Kidney tubule cell (primary cell): ENCODE measurements at places on chromosomes 16 and 17.

DNA sequence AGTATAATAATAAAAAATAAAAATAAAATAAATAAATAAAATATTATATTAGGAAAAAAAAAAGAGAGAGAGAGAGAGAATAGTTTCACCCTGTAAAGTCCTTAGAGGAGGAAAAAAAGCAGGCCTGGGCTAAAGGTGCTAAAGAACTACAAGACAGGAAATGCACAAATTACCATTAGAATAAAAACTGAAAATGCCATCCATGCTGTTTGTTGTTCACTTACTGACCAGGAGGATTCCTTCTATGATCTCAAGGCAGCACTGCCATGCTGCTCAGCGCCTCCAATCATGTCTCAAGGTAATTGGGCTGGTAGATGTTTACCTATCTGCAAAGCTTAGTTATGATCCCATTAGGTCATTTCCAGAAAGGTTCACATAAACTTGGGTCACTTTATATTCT is 201.2 kb downstream of the GRIN2A start:
- no peak for DNase-seq

DNA sequence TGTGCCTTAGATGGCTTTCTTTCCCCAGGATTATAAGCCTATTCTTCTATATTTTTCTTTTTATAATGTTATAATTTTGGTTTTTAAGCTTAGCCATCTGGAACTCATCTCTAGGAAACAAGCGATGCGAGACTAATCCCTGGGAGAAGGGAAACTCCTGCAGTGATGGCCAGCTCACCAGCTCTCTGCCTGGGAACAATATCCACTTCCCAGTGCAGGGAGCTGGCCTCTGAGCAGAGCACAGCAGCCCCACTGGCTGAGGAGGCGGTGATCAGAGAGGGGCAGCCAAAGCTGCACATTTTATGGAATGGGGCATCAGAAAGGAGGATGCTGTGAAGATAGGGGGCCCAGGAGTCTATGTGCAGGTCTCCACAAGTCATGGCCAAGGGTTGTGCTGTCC is 183.3 kb downstream of the LGALS9B start:
- peak; percentile 43 for DNase-seq

DNA sequence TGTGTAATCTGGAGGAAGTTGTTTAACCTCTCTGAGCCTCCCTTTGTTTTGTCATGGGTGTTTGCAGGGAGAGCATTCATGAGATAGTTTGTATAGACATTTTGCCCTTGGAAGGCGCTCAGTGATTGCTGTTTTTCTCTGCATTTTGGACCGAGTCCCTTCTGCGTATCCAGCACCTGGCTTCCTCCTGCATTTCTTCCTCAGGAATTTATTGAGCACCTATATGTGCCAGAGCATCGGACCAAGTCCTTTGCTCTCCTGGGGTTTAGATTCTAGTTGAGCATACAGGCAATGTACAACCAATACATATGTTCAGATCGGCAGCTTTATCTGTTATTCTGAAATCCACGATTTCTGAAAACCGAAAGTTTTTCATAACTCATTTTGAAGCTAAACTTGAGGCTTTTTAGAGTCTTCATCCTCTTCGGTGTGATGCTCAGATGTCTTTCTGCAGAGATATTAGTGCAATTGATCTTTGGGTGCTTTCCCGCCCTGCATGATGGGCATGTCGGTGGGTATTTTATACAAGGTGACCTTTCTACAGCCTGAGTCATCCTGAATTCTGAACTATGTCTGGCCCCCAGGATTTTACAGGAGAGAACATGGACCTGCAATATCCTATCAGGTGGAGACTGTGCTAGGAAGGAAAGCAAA is 4.1 kb downstream of the IL4R start:
- DNase-seq, result no peak

DNA sequence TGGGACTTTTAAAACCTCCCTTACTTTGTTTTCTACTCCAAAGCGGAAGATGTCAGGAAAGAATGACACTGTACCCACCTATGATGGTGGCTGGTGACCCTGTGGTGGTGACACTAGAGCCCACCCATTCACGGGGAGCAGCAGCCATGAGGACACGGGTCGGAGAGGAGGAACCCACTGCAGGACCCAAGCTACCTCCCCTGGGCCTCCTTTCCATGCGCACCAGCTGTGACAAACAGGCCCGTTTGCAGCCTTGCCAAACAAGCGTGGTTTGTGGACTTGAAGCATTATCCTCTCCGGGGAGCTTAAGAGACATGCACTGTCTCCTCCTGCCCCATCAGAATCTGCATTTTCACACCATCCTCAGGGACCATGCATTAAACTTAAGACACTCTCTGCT is 85.6 kb downstream of the ZFHX3 start:
- DNase-seq, result no peak

- DNase-seq, result peak; percentile 28
These were observed 20.6 kb downstream of the QPRT start for GRCh38 chr16:29699324-29700219.

- no peak for DNase-seq
These were observed 50.3 kb downstream of the KPNA2 start for GRCh38 chr17:68085771-68086381.

DNA sequence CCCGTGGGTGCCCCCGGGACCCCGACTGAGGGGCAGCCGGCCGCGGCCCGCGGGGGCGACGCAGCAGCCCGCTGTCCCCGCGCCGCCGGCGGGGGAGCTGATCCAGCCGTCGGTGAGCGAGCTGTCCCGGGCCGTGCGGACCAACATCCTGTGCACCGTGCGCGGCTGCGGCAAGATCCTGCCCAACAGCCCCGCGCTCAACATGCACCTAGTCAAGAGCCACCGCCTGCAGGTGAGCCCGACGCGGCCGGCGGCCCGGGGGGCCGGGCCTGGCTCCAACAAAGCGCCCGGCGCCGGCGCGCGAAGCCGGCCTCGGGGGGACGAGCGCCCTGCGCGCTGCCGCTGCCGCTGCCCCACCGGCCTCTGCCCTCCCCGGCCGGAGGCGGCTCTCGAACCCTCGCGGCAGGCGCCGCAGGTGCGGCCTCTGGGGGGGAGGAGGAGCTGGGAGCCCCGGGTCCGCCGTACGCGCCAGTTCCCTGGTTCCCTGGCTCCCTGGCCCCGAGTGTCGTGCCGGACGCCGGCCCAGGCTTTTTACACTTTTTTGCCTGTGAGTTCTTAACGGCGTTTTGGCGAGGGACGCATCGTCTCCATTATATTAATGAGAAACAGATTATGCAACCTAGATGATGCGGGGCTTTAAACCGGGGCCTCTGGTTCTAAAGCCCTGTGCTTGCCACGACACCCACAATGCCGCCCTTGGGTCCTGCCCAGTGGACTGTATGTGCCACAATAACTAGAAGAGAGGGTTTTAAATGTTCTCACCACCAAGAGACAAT is 521 bp downstream of the ATMIN start:
- DNase-seq, result peak; percentile 53

- peak; percentile 70 for DNase-seq
These were observed 100.6 kb downstream of the ZNF423 start for GRCh38 chr16:49755313-49755620.

- peak; percentile 47 for DNase-seq
These were observed 7.7 kb upstream of the TMEM92 start for GRCh38 chr17:50266384-50267073.

- peak; percentile 19 for DNase-seq
These were observed 19.8 kb downstream of the SMTNL2 start for GRCh38 chr17:4604111-4604644.

DNA sequence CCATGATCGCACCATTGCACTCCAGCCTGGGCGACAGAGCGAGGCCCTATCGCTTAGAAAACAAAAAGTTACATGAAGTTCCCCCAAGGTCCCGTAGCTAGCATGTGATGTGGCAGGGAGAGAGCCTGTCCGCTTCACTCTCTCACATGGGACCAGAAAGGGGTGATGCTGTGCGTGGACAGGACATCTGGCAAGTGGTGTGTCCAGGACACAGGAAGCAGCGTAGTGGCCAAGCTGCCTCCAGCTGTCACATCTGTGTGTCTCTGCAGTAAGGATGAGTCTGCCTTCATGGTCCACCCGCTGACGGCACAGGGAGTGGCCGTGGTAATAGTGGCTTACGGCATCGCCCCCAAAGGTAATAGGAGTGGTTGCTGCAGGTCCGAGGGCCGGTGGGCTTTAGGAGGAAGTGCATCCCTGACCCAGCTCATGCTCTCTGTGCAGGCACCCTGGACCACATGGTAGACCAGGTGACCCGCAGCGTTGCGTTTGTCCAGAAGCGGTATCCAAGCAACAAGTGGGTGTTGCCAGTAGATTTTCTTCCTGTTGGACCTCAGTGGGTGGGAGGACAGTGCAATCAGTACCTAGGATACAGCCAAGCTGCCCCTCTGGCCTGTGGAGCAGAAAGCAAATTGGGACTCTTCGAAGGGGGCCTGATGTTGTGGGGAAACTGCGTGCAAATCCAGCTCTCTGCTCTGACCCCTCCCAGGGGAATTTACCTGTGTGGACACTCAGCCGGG is 9.5 kb upstream of the BIRC5 start:
- DNase-seq, result no peak

GRCh38 chr17:42135664-42136653 is 13.4 kb downstream of the HSPB9 start:
- DNase-seq, result peak; percentile 95

DNA sequence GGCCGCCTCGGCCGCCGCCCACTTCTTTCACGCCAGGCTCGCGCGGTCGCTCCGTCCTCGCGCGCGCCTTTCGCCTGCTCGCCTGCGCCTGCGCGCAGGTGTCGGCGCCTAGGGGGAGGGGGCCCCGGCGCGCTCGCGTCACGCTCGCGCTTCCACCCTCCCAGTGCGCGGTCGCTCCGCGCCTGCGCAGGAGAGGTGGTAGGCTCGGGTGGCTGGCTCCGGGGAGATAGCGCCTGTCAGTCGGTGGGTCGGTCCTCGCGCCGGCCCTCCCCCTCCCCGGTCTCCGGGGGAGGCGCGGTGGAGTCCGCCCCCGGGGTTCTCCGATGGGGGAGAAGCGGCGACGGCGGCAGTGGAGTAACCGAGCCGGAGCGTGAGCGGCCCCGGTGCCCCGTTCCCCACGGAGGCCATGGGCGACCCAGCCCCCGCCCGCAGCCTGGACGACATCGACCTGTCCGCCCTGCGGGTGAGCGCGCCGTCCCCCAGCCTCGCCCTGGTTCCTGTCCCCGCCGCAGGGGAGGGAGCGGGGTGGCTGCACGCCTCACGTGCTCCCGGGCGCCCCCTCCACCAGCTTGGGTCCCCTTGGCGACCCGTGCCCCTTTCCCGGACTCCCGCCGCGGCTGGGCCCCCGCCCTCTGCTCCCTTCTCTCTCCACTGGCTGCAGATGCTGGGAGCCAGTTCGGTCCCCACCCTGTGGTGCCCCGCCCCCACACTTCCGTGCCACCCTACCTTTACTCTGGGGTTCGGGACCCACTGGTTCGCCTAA is at the start of gene MINK1:
Gene MINK1 (plus strand): TSS at position 163 of the 763 bp plus-strand sequence. CDS start 244 bp downstream, at position 407.
- peak; percentile 95 for DNase-seq

GRCh38 chr16:1932050-1933028 is 10.7 kb downstream of the MSRB1 start:
- peak; percentile 54 for DNase-seq

DNA sequence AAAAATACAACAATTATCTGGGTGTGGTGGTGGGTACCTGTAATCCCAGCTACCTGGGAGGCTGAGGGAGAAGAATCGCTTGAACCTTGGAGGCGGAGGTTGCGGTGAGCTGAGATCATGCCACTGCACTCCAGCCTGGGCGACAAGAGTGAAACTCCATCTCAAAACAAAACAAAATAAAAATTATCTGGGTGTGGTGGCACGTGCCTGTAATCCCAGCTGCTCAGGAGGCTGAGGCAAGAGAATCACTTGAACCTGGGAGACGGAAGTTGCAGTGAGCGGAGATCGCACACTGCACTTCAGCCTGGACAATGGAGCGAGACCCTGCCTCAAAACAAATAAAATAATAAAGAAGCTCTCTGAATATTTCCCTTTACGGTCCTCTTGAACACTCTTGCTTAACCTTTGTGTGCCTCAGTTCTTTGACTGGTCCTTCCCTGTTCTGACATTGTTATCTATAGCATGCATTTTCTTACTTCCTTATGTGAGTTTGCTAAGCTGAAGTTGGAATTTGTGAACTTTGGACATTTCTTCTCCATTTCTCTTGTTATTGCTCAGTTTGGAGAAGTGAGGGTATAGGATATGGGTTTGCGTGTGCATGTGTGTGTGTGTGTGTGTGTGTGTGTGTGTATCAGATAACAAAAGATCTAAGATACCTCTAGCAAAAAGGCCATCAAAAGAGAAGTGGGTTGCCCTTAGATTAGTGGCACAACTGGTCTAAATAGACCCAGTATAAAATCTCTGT is 29.7 kb upstream of the WSB1 start:
- DNase-seq, result no peak

GRCh38 chr17:42598905-42599304 is 10.3 kb downstream of the RETREG3 start:
- DNase-seq, result no peak

DNA sequence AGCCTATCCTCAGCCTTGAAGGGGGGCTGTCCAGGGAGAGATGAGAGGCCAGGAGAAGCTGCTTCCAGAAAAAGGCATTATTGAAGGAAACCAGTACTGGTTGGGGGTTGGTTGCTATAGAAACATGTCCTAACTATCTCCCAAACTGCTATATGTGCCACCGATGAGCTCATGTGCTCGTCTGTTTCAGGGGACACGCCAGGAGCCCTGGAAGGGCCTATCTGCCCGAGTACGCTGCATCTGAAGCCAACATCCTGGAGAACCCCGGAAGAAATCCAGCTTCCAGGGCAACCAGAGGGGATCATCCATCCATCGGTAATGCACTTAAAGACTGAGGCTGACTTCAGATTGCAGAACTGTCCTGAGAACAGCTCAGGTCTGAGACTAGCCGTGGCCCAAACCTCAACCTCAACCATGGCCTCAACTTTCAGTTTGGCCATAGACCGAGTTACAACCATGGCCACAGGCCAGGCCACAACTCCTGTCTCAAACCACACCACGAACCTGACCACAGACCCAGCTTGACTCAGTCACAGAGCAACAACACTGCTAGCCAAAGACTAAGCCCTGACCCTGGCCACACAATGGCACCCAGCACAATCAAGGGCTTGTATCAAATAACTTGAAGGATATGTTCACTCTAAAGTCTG is 10.2 kb downstream of the PITPNM3 start:
- peak; percentile 60 for DNase-seq

DNA sequence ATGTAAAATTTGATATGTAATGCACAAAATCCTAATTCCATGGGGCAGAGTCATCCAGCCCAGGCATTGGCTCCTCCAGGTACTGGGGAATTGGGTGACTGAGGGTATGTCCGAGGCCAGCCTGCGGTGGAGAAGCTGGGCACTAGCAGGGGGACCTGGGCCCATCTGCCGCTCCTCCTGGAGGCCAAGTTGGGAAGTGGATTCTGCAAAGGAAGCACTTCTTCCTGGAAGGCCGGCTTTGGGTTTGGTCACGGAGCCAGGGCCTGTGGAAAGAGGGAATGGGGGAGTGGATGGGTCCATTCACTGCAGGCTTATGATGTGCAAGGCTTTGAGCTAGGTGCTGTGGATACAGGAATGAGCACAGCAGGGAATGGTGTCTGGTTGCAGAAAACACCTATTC is 85.8 kb downstream of the GNAO1 start:
- DNase-seq, result no peak

DNA sequence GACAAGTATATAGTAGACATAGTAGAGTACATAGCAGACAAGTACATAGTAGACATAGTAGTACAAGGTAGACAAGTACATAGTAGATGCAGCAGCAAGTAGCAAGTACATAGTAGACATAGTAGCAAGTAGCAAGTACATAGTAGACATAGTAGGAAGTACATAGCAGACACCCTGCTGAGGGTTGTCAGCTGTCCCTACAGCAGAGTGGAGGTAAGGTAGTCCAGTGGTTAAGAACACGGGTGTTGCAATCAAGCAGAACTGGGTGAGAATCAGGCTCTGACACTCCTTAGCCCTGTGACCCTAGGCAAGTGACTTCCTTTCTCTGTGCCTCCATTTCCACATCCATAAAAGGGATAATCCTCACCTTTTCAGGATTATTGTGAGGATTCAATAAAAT is 94.7 kb downstream of the NOG start:
- no peak for DNase-seq
